Stimulated activated naive CD8-positive, alpha-beta T cell treated with anti-CD3 and anti-CD28 coated beads, Interleukin-15, Interleukin-2, amounts not matched to agents 100 U/mL and 50 U/mL, for 24 hours (primary cell): ENCODE measurements at places on chromosomes 4 and X.

DNA sequence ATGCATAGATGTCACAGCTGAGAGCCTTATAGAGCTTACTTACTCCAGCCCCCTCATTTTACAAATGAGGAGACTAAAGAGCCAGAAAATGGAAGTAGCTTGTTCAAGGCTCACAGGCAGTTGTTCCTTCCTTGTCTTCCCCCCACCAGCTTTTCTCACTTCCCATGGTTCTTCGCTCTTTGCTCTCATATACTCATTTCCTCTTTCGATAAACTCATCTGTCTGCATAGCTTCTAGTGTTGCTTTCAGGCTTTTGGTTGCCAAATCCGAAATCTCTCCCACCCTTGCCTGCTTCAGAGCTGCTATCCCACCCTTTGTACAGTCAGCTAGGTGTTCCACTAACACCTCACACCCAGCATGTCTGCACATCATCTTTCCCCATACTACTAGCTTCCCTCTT, 25.0 kb upstream of the GJB1 start:
- DNase-seq: peak; percentile 5

- DNase-seq: no peak
These were observed 53.1 kb downstream of the ABLIM2 start for GRCh38 chr4:8105306-8106100.

DNA sequence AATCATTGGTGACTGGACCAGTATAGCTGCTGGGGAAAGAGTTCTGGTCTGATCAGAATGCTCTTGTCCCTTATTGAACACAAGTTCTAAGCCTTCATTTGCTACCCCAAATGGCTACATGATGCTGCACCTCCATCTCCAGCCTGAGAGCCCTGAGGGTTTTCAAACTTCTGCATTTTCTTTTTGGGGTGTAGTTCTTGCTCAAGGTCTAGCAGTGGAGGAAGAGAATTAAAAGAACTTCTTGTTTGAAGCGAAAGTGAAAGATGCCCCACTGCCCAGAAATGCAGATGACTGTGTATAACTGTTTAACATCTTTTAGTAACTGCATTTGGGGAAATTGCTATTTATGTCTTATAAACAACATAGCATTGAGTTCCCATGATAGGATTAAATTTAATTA, 38.5 kb downstream of the LAMTOR3 start:
- no peak for DNase-seq

- no peak for DNase-seq
These were observed 600.9 kb downstream of the MID1IP1 start for GRCh38 chrX:39402158-39402557.

DNA sequence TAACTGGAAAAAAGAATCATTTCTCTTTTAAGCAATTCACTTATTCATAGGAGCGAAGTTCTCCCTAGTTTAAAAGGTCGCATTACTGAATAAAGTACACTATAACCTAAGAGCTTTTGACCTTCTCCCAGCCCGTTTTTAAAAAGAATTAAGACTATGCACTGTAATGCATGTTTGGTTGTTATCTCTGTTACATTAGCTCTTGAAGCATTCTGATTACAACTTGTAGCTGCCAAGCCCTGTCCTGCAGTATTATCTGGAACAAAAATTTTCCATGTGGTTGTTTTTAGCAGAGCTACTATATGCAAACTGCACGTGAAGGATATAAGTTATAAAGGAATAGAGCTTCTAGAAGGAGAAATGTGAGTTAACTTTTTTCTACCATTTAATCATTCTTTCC, 8.1 kb downstream of the GAB1 start:
- no peak for DNase-seq

DNA sequence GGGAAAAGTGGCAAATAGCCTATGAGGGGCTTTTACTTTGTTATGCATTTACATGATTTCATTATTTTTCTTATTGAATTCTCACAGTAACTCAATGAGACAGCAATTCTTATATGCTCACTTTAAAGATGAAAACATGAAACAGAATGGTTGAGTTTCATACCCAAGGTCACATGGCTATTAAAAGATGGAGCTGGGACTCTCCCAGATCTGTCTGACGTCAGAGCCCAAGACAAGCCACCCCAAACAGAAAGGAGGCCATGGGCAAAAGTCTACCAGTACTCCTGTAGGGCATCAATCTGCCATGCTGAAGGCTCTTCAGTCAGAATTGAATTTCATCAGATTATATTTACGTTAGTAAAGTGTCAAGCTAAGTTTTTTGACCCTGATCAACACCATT, 13.2 kb downstream of the HSD17B11 start:
- no peak for DNase-seq

DNA sequence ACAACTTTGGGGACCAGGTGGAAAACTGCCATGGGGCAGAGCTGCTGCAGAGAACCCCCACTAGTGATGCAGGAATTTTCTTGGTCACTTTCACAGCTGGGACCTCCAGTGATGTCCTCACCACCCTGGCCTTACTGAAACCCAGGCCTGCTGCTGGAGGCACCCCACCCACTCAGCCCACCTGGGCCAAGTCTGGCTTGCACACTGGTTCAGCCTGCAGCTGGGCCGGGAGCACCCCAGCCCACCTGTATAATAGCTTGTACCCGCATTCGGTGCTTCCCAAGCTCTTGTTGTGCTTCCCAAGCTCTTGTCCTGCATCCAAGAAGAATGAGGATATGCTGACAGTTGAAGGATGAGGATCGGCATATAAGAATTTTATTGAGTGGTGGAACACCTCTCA, 86.4 kb upstream of the ZMAT1 start:
- DNase-seq: no peak

DNA sequence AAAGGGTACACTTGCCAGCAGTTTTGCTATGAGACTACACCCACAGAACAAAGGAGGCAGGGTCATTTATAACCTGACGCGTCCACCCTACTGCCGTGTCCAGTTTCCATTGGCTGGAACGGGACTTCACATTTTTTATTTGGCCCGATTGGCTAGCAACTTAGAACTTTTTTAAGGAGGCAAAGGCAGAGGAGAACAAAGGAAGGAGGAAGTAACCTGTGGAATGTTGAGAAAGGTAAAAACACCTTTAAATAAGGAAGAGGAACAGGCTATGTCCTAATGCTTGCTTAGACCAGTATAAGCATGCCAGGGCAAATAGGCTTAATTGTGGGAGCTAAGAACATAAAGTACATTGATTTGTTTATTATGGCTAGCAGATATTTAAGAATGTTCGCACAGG, 18.7 kb downstream of the KDM6A start:
- no peak for DNase-seq

- no peak for DNase-seq
These were observed 41.6 kb upstream of the STIM2 start for GRCh38 chr4:26819026-26819425.

GRCh38 chr4:153927451-153927850, 138.6 kb upstream of the SFRP2 start:
- no peak for DNase-seq

- no peak for DNase-seq
These were observed 86.0 kb downstream of the LRP2BP start for GRCh38 chr4:185309770-185310169.

DNA sequence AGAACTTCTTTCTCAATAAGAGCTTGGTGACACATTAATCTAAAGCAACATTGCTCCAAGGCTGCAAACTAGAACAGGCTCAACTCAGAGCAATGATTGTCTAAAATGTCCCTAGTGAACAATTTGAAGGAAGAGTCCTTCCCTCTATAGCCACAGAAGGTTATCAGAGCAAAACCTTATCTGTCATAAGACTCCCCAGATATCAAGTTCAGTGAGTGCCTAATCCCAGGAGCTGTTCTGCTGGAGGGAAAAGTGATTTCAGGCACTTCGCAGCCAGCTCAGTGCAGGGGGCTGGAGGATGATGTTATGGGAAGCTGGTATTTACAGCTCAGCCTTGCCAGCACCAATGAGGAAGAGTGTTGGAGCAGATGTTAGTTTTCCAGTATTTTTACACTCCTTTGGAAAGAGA, 497.5 kb downstream of the INPP4B start:
- DNase-seq: no peak

GRCh38 chr4:17195461-17196275, 297.2 kb upstream of the LDB2 start:
- DNase-seq: no peak

DNA sequence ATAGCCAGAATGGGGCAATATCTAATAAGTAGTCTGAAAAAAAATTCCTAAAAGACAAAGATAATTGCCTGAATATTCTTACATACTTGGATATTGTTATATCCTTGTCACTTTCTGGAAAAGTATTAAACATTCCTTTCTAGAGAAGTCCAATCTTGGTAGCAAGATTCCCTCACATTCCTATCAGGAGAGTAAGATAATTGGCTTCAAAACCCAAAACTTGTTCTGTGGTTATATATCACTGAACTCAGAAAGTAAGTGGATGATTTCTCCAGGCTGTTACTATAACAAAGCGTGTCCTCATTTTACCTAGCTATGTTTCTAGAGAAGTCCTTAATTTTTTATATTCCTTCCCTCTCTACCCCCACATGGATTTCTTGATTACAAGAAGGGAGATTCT, 46.0 kb upstream of the TEX13A start:
- no peak for DNase-seq

DNA sequence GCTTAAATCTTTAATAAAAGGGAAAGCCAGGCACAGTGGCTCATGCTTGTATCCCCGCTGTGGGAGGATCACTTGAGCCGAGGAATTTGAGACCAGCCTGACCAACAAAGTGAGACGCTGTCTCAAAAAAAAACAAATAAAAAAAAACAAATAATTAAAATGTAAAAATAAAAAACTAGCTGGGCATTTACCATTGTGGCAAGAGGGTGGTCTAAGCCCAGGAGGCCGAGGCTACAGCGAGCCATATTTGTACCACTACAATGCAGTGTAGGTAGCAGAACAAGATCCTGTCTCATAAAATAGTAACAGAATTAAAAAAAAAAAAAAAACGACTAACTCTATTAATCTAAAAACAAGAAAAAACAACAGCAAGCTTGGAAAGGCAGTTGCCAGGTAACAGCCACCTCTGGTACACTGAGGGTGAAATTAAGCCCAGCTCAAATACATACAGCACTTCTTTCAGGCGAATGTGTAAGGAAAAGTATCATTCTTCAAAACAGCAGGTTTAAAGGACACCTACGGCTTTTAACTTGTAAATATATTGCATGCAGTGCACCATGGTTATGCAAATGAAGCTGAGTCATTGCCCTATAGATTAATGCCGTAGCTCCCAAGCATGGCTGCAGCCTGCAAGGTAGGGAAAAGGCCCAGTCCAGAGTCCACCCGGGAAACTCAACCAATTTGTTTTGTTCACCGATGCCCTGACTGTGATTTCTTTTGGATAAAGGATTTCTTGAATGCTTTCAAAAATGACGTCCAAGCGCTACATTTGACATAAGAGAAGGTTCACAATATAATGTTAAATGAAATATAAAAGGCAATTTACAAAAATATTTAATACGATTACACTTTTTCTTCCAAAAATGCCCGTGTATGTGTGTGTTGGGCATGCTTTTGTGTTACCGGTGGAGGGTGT, 14.5 kb upstream of the TXLNG start:
- DNase-seq: no peak

GRCh38 chrX:153861733-153862310, 24.2 kb downstream of the L1CAM start:
- DNase-seq: no peak

GRCh38 chr4:153808175-153808574, 19.3 kb upstream of the SFRP2 start:
- no peak for DNase-seq

- no peak for DNase-seq
These were observed 276.0 kb downstream of the UNC5C start for GRCh38 chr4:95272797-95273196.

DNA sequence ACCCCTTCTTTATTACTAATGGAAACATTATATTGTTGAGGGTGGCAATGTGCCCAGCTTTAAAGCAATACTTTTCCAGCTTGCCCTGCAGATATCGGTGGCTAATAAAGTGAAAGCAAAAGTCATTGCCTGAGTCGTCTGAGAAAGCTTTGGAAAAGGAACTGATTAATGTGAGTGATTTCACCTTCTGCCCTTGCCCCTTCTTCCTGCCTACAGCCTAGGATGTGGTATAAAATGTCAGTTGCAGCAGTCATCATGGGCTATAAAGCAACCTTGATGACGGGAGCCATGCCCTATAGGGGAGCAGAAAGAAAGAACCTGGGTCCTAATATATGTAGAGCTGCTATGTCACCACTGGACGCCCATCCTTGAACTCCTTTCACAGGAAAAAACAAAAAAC, 132.4 kb upstream of the USP9X start:
- no peak for DNase-seq

- DNase-seq: peak; percentile 53
These were observed 215.2 kb upstream of the PSAPL1 start for GRCh38 chr4:7649741-7650531.

- no peak for DNase-seq
These were observed 263.6 kb downstream of the PTTG2 start for GRCh38 chr4:38223782-38224236.

DNA sequence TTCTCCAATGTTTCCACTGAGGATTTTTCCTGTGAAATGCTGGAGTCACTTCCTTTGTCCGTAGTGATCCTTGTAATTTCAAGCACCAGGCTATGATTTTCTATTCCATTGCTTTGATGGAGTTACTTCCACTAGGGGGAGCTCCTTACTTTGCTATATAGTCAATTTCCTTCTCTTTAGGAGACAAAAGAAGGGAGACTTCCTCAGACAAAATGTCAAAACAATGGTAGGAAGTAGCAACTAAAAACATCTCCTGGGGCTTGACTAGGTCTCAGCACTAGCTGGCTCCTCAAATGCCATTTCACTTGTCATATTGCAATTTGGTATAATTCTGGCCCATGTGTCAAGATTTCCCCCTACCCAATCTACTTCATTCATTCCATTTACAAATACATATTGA, 24.1 kb downstream of the ZCCHC12 start:
- no peak for DNase-seq

DNA sequence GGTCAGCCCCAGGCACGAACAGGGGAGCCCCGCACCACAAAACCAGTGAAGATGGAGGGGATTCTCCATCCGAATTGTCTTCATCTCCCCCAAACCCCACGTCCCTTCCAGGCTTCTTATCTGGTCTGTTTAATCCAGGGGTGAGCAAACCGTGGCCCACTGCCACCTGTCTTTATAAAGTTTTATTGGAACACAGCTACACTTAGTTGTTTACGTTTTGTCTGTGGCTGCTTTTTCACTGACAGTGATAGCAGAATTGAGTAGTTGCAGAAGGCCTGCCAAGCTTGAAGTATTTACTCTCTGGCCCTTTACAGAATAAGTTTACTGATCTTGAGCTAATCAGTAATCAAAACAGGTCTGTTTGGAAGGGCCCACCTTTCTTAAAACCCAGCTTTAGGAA, 324.0 kb downstream of the ARHGAP10 start:
- no peak for DNase-seq

GRCh38 chr4:124970011-124970410, 257.5 kb upstream of the ANKRD50 start:
- no peak for DNase-seq

GRCh38 chr4:95219109-95219508, 329.7 kb downstream of the UNC5C start:
- no peak for DNase-seq

- DNase-seq: no peak
These were observed 63.1 kb upstream of the LSM6 start for GRCh38 chr4:146112389-146112788.

- DNase-seq: no peak
These were observed 1602.4 kb downstream of the TECRL start for GRCh38 chr4:62806816-62807215.
